ENCODE measurements at places on chromosomes 13 and 19.
A peak's percentile ranks its signal among the peaks of the same experiment; 100 is the strongest.

DNA sequence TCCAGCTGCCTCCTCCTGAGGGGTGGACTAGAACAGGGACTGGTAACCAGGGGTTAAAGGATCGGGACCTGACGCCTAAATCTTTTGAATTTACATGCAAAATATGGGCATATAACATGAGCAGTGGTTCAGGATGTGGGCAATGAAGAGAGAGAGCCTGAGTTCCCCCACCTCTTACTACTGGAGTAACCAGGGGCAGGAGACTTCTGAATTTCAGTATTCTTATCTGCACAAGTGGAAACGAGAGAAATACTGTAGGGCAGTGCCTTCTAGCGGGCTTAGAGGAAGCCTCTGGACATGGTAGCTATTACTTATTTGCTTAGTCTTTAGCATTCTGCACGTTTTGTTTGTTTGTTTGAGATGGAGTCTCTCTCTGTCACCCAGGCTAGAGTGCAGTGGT, 26.3 kb downstream of the BCAT2 start:
- DNase-seq = no peak

DNA sequence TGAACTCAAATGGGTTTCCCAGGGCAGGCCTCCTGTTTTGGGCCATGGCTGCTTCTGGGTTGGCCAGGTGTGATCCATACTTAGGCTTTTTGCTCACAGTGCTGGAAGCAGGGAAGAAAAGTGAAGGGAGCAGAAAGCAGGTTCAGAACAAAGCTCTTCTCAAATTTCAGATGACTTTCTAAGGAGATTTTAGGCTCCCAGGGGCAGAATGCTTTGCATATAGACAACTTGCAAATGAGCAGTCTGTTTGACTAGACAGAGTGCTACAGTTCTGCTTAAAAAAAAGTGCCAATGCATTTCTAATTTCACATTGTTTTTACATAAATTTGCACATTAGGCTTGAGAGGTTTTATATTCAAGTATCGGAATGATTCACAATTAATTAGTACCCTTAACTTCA, 2.6 kb upstream of the SLC10A2 start:
- no peak for DNase-seq

- no peak for DNase-seq
Observed at GRCh38 chr13:50437252-50437651, 406.2 kb downstream of the DLEU7 start.

GRCh38 chr13:38951525-38952313, 38.9 kb downstream of the STOML3 start:
- DNase-seq = no peak

- DNase-seq = peak; percentile 69
Observed at GRCh38 chr19:57191141-57192076, at the start of gene ZNF264. Gene ZNF264 (plus strand): TSS chr19:57191500. CDS start chr19:57191914, 414 bp downstream.

GRCh38 chr13:75318138-75318833, 163.7 kb downstream of the TBC1D4 start:
- no peak for DNase-seq

- DNase-seq = no peak
Observed at GRCh38 chr19:29678484-29679106, 13.3 kb downstream of the PLEKHF1 start.

GRCh38 chr13:109817591-109818535, 31.5 kb upstream of the IRS2 start:
- DNase-seq = no peak

- no peak for DNase-seq
Observed at GRCh38 chr19:34888091-34888490, 38.6 kb upstream of the ZNF30 start.

DNA sequence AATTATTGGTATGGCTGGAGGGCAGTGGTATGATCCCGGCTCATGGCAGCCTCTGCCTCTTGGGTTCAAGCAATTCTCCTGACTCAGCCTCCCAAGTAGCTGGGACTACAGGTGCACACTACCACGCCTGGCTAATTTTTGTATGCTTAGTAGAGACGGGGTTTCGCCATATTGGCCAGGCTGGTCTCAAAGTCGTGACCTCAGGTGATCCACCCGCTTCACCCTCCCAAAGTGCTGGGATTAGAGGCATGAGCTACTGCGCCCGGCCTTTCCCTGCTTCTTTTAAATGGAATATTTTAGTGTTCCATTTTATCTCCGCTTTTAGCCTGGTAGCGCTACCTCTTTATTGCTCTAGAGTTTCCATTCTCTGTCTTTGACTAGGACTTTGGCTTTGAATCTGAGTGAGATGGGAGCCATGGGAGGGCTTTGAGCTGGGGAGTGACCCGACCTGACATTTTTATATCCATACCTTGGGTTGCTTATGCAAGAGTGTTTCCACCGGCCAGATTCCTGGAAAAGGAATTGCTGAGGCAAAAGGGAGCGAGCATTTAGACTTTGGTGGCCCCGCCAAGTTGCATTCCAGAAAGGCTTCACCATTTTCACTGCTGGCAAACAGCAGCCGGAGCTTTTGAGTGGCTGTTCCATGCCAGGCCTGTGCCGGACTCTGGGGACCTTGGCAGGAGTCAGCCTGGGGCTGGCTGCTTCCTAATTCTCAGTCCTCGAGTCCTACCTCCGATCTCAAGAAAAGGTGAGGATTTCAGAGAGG, 22.9 kb downstream of the BICRA start:
- no peak for DNase-seq

- DNase-seq = no peak
Observed at GRCh38 chr13:98503175-98504028, 73.5 kb downstream of the STK24 start.

GRCh38 chr13:26075498-26075897, 23.7 kb upstream of the SHISA2 start:
- no peak for DNase-seq

- no peak for DNase-seq
Observed at GRCh38 chr13:26664876-26665275, 95.7 kb downstream of the GPR12 start.

- no peak for DNase-seq
Observed at GRCh38 chr13:33636243-33636642, 181.7 kb upstream of the RFC3 start.

DNA sequence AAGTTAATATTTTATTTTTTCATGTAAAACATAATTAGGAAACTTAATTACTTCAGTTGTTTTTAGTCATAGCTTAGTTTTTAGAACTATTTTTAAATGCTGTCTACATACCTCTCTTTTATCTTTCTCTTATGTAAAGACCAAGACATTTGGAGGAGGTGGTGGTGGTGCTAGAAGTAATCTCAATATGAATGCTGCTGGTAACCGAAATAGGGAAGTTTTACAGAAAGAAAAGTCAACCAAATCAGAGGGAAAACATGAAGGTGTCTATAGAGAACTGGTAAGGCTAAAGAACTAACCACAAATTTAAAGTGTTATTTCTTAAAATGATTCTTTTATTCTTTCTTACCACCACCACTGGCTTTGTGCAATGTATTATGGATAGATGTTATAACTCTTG, 97.3 kb downstream of the TDRD3 start:
- DNase-seq = no peak

DNA sequence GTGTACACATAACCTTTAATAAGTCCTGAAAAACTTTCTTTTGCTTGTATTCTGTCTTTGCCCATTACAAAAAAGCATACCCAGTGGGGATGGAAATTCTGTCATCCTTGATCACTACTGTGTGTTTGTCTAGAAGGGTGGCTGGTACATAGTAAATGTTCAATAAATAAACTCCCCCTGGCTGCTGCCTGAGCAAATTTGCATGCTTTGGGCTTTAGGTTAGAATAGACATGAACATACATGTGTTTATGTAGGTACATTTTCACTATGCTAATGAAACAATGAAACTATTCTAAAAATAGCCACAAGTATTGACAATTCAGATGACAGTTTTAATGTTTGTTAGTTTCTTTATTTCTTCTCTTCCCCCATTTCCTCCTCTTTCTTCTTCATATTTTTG, 36.1 kb downstream of the TNFSF13B start:
- DNase-seq = no peak

DNA sequence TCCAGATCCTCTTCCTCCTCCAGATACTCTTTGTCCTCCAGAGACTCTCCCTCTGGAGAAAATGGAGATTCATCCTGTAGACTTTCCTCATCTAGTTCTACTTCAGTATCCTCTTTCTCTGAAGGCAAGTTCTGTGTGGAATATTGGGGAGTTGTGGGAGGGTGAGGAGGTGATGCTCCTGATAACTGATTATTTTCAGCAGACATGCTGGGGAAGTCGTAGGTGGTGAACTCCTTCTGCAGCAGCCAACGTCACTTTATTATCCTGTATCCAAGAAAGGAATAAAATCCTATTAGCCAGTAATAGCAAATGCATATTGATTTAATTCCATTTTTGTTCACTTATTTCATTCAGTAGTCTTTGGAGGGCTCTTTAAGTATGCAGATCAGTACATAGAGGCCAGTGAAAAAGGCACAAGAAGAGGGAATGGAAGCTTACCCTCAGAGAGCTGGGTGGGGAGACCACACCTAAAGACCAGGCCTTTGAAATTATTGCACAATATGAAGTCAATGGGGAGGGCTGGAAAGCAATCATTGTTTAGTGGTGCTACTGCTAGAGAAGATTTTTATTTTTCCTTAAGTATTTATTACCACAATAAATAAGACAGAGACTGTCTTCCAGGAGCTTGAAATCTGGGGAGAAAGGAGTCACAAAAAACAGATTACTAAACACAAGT, 18.6 kb downstream of the ERICH6B start:
- no peak for DNase-seq

GRCh38 chr13:98390086-98390715, 186.7 kb downstream of the STK24 start:
- DNase-seq = no peak

DNA sequence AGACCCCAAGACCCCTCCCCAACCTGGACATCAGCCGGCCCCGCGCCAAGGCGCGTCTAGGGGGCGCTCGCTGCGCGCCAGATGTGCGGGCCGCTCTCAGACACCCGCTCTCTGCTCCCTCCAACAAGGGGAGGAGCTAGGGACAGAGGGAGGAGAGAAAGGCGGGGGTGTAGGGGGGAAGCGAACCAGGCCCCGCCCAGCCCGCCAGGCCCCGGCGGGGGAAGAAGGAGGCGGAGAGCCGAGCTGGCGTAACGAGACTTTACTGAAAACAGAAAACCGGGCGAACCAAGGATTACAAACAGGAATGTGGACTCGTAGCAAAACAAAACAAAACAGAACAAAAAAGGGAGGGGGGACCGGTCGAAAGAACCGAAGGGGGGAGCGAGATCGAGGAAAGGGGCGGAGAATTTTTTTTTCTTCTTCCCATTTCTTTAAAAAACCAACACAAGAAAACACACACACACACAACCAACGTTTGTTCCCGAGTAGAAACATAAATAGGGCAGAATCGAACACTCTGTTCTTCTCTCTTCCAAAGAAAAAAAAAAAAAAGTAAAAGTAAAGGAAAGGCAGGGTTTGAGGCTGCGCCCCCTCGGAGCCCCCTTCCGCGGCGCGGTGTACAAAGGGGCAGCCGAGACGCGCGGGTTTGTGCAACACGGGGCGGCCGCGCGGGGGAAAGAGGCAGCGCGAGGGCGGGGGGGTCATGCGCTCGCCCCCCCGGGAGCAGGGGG, 1.7 kb downstream of the JUND start:
- peak; percentile 87 for DNase-seq

GRCh38 chr13:24043590-24044350, 116.8 kb upstream of the SPATA13 start:
- DNase-seq = no peak

- DNase-seq = no peak
Observed at GRCh38 chr19:12783849-12784393, 7.4 kb upstream of the JUNB start.

GRCh38 chr19:6033744-6034264, 55.9 kb upstream of the RANBP3 start:
- no peak for DNase-seq

DNA sequence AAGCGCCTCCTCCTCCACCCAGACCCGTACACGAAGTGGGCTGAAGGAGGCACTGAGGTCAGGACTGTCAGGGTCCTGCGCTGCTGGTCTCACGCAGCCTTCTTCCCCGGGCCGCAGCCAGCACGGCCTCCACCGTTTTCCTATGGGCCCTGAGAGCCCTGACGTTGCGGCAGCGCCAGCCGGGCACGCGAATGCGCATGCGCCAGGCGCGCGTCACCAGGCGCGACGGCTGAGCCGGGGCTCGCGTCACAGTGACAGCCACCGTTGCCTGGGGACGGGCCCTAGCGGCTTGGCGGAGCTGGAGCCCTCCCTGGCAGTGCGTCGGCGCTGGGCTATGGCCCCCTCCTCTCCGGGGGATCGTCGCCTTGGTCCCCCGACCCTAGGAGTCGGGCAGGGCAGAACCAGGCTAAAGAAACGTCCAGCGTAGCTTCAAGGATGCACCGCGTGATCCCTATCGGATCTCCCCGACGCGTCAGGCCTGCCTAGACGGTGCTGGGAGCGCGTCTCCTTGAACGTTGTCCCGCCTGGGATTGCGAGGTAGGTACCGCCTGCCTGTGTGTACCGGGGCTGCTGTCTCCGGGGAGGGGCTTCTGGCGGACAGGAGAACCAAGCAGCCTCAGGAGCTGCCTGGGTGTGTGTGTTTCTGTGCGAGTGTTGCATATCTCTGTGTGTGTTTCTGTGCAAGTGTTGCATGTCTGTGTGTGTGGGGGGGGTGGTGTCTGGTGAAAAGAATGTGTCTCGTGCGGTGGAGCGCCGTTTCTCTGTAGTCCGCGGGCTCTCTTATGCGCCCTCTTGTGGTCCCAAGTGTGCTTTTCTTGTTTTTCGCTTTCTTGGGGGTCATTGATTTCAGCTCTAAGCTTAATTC, 43.2 kb downstream of the ZNF571 start:
- DNase-seq = no peak

- no peak for DNase-seq
Observed at GRCh38 chr19:43476606-43477005, 11.2 kb upstream of the LYPD3 start.

GRCh38 chr19:11373166-11373884, 1.1 kb upstream of the SWSAP1 start:
- DNase-seq = no peak

- no peak for DNase-seq
Observed at GRCh38 chr13:73832128-73832588, 302.0 kb downstream of the KLF12 start.

DNA sequence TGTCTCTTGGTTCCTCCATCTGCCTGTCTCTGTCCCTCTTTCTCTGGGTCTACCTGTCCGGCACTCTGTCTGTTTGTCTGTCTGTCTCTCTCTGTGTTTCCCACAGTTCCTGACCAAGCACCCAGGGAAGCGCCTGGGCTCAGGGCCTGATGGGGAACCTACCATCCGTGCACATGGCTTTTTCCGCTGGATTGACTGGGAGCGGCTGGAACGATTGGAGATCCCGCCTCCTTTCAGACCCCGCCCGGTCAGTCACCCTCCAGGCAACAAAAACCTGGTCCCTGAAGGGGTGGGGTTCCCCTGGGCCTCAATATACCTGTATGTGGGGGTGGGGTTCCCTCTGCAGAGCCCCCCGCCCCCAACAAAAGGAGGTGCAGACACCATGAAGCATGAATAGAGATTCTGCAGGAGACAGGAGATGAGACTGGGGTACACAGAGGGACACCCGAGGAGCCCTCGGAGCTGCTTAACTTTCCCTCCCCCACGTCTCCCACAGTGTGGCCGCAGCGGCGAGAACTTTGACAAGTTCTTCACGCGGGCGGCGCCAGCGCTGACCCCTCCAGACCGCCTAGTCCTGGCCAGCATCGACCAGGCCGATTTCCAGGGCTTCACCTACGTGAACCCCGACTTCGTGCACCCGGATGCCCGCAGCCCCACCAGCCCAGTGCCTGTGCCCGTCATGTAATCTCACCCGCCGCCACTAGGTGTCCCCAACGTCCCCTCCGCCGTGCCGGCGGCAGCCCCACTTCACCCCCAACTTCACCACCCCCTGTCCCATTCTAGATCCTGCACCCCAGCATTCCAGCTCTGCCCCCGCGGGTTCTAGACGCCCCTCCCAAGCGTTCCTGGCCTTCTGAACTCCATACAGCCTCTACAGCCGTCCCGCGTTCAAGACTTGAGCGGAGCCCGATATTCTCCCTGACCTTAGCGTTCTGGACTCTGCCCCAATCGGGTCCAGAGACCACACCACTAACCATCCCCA, 2.6 kb upstream of the CACNG7 start:
- peak; percentile 45 for DNase-seq

Measured in activated naive CD4-positive, alpha-beta T cell (primary cell).